Hindlimb muscle (tissue), 1 donor: ENCODE measurements at places on chromosomes 1 and 21. TPM values are rescaled to one million over a fixed set of nuclear protein-coding genes. Genes with fewer than 3 reads are reported as not detected.

DNA sequence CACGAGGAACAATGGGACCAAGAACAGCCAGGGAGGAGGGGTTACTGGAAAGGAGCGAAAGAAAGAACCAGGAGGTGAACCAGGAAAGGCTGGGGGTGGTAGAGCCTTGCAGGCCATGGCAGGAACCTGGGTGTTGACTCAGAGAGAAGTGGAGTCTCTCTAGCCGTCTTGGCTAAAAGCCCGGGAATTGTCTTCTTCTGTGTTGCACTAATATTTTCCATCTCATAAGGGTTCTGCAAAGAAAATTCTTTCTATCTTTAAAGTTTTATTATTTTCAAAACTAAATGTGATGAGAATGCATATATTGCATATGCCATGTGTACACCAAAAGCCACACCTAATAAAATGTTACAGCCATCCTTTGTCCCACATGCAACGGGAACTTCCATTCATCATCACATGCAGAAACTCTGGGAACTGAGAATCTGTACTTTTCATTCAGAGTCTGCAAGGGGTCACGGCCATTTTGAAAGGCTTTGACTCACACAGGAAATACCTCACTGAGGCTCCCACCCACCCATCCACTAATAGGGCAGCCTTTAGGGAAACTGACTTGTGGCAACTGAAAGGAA, 38.0 kb downstream of the ERG start:
- DNase-seq: peak; percentile 29

DNA sequence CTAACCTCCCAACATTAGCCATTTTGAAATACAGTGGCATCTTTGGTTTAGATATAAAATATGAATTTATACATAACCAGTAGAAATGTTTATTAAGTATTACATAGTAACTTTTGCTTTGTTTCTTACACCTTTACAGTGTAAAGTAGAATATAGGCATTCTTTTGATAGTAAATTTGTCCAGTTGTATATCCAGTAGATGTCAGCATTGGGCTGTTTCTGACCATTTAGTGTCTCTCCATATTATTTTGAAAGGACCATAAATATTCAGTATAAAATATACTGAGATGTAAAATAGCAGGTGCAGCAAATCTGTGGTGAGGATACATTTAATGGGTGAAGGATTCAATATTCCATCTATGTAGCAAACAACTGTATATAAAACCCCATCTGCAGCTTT, 115.8 kb upstream of the ZRANB2 start:
- DNase-seq: peak; percentile 8

DNA sequence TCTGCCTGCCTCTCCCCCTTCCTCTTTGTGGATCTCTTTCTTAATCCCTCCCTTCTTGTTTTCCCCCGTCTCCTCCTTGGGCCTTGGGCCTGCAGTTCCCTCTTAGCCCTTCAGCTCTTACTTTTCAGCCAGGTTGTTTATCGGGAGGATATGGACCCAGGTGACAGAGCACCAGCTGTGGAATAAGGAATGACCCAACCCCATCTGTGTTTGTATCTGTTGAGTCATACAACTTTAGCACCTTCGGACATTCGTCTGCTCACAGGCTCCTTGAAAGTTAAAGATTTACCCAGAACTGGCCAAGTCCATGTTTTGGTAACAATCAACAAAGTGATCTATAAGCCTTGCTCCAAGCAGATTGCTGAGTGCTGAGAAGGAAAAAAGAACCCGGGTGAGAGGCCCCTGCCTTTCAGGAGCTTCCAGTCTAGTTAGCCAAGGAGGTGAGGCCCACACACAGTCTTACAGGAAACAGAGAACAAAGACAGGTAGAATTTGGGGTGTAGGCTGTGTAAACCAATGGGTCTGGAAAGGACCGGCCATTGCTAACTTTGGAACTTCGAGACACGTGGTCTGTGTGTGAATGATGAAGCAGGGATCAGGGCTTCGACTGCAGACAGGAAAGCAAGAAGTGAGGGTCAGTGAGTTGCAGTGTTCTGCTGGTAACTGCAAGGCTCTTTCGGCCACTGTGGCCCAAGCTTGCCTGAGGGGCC, 66.7 kb upstream of the F3 start:
- DNase-seq: no peak

DNA sequence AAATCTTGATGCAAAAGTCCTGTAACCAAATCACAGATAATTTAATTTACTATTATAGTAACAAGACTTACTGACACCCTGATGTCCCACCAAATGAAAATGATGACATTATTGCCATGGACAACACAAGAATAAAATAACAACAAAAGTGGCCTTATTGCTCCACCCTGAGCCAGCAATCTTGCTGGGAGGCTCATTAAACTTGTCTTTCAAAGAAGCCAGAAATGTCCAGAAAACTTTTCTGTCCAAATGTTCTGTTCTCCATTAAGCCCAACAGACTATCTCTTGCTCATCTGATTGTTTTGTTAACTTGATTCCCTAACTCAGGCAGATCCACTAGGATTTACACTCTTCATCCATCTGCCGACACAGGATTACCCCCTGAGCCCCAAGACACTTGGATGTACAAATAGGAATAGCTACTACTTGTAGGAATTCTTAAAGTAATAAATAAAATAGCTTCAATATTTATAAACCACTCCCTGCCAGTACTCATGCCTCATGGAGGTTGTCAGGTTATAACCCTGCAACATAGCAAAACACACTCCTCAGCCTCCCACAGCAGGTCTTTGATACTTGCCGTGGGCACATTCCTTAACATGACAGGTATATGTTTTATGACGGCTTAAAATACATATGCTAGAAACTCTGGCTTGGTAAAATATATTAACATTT, 84.9 kb downstream of the PTPN14 start:
- DNase-seq: no peak

DNA sequence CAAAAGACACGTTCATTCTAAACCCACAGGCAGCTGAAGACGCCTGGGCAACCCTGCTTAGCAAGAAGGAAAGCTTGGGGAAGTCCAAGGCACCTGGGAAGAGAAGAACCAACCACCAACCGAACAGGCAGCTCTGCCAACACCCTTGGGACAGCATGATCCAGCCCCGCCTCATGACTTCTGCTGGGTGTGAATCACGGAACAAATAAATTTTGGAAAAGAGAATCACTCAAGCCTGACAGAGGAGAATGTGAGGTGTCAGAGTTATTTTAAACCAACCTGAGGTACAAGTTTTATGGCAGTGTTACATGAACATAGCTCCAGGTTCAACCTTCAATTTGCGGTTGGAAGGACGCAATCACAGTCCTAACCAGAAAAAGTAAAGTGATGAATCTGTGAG, 10.0 kb upstream of the PADI4 start:
- DNase-seq: no peak

ZNF593OS gene
- 2.3 TPM for polyA plus RNA-seq

- DNase-seq: no peak
Measured at GRCh38 chr1:20483833-20484518, 2.0 kb downstream of the CAMK2N1 start.

DNA sequence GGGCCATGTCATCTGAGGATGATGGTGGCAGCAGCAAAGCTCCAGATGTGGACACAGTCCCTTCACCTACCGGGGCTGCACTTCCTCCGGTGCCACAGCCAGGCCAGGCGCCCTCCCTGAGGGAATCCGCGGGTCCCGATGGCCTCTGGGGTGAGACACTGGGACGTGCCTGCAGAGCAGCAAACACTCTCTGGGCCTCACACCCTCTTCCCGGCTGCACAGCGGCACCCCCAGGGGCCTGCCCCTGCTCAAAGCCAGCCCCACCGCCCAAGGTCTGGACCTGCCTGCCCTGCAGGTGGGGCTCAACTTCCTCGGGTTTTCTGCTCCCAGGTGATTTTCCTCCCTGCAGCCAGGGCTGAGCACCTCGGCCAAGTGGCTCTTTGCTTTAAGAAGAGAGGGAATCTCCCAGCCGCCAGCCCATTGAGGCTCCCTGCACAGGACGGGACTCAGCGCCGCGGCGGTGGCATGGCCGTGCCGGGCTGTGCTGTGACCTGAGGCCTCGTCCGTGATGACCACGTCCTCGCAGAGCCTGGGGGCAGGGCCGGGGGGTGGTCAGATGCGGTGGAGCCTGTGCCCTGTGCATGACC, 21.3 kb upstream of the COL18A1 start:
- no peak for DNase-seq

KCNJ6 gene
- 1.1 TPM for polyA plus RNA-seq
